Placental pericyte (primary cell): ENCODE measurements at places on chromosomes 1 and 21. TPM values are rescaled to one million over a fixed set of nuclear protein-coding genes. Genes with fewer than 3 reads are reported as not detected.

Gene UBXN10
- not detected in 2 replicates for total RNA-seq

Gene TCHH
- total RNA-seq, result under 0.01 and 0.14 TPM in 2 replicates

Gene LGALS8
- 60.0 and 70.0 TPM in 2 replicates for total RNA-seq

Gene ZYG11A
- total RNA-seq, result 1.1 and 1.8 TPM in 2 replicates

Gene KRTAP19-3
- total RNA-seq, result not detected in 2 replicates
